Lung microvascular endothelial cell (primary cell): ENCODE measurements at places on chromosomes 5 and 9. TPM values are rescaled to one million over a fixed set of nuclear protein-coding genes. Genes with fewer than 3 reads are reported as not detected.

DNA sequence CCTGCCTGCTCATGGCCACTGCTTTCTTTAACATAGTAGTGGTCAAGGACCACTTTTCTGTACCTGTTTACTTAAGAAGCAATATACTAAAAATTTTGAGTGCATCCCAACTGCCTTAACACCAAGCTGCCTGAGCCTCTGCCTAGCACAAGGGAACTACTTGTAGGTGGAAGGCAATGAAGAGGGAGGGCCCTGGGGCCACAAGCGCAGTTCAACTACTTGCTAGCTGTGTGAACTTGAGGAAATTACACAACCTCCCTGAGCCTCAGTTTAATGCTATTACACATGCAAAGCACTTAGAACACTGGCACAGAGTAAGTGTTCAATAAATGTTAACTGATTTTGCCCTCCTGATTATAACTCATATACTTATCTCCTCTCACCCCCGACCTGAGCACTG, 6.3 kb downstream of the ARL15 start:
- DNase-seq, result no peak

- no peak for DNase-seq
These were observed 10.2 kb downstream of the ADRB2 start for GRCh38 chr5:148836272-148837250.

GRCh38 chr5:10741661-10742060, 19.4 kb downstream of the DAP start:
- DNase-seq, result no peak

- DNase-seq, result no peak
These were observed 782.2 kb upstream of the NUDT12 start for GRCh38 chr5:104344809-104345208.

- DNase-seq, result no peak
These were observed 457.4 kb downstream of the CCDC171 start for GRCh38 chr9:16010221-16010620.

DNA sequence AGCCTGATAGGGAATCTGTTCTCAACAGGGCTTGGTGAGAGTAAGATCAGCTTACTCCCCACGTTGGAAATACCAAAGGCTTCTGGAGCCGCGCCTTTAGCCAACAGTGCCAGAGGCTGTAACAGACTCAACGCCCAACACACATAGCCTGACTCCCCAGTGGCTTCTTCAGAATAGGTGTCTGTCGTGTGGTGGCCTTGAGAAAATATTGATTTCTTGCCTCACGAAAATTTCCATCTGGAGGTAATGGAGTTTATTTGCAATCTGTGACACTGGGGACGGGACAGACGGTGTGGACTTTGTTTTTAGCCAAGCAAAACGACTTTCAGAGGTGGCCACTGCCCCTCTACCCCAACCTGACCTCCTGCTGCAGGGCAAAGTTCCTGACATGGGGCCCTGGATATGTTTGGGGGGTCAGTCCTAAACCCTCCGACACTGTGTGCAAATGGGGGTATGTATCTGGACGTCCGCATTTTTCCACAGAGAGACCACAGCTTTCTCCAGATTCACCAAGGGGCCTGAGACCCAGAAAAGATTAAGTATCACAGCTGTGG, 189.3 kb downstream of the CDK5RAP2 start:
- DNase-seq, result no peak

DNA sequence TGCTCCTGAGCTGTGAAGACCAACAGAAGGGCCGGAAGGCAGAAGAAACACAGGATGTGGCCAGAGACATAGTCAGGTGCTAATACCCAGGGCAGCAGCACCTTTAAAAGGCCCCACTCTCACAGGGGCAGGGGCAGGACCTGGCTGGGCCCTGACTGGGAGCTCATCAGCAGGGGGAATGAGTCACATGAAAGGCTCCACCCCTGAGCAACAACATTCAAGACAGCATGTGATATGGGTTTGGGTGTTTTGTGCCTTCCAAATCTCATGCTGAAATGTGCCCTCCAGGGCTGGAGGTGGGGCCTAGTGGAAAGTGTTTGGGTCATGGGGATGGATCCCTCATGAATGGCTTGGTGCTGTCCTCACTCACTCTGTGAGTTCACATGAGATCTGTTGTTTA, 181.7 kb downstream of the ERCC6L2 start:
- DNase-seq, result no peak

GRCh38 chr5:139708434-139708861, 60.3 kb downstream of the CXXC5 start:
- no peak for DNase-seq

DNA sequence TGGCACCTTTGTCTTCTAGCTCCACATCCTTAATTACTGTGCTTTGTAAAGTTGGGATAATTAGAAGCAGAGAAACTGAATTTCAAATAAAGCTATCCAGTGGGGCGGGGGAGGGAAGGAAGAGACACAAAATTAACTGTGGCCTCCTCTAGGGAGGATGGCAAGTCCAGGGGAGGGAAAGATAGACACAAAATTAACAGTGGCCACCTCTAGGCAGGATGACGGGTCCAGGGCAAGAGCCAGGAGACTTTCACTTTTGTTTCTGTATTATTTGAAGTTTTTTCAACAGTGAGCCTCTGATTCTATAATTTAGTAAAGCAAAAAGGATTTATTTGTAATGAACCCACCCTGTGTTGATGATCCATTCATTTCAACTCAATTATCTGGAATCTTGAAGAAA, 335.9 kb downstream of the MSX2 start:
- DNase-seq, result no peak

- no peak for DNase-seq
These were observed 245.3 kb upstream of the RASA1 start for GRCh38 chr5:87022415-87022814.

DNA sequence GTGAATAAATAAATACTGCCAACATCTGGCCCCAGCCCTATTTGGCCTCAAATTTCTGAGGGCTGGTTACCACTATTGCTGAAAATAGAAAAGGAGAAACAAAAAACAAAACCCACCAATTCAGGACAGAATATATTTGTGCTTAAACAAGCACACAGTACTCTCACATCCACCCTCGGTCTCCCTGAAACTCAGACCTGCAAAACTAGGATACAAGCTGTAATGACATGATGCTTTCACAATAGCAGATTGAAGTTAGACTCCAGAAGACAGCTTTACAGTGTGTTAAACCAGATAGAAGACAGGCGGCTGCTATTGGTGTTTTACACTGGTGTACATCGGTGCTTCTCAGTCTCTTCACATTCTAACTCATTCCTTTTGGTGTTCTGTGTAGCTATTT, 214.9 kb upstream of the DMRT1 start:
- DNase-seq, result no peak

DNA sequence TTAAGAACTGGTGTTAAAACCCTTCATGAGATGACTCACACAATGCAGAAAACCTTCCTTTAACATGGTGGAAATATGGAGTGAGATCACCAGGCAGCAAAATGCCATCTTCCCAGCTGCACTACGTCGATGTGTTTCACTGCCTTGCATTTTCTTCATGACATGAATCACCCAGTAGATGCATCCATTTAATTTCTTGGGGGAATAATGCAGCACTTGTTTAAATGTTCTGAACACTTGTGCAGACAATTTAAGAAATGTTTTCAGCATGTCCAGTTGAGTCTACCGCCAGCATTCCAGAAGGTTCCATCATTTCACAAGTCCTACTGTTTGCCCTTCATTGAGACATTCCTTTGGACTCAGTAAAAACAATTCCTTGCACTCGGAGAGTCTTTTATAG, 81.6 kb downstream of the ADAMTS16 start:
- DNase-seq, result no peak

- DNase-seq, result peak; percentile 10
These were observed 18.7 kb downstream of the GIN1 start for GRCh38 chr5:103101079-103101750.

- no peak for DNase-seq
These were observed 152.9 kb downstream of the CDC42SE2 start for GRCh38 chr5:131416729-131417128.

TMEM215 gene
- not detected in 2 replicates for total RNA-seq

SPAG8 gene
- total RNA-seq, result not detected in 2 replicates

SAPCD2 gene
- 1.4 and 5.9 TPM in 2 replicates for total RNA-seq

CTSV gene
- 0.20 and 1.1 TPM in 2 replicates for total RNA-seq

GRCh38 chr9:117028103-117028858, 341.2 kb downstream of the TRIM32 start:
- DNase-seq, result no peak

DNA sequence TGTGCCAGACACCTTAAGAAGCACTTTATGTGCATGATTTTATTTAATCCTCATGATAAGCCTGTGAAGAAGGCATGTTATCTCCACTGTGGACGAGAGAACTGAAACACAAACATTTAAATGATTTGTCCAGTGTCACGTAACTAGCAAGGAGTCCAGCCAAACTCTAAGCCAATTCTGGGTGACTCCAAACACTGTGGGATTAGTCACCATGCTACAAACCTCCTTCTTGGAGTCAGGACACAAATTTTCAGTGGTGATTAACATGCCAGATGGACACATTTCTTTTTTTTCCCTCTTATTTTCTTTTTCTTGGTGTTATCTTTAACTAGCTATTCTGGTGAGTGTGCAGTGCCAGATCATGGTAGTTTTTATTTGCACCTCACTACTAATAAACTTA, 316.8 kb downstream of the NDUFS4 start:
- no peak for DNase-seq

DNA sequence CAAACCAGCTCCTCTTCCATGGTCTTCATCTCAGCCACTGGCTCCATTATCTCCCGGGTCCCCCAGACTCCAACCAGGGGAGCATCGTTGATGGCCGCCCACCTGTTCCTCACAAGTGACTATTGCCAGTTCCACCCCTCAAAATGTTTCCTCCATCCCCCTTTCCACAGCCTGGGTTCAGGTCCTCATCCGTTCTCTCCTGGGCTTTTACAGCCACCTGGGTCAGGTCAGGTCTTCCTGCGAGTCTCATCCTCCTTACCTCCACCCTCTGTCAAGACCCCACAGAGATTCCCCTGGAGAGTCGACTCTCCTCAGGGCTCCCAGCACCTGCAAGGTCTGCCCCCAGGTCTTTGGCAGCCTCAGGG, 133.2 kb downstream of the PAX5 start:
- DNase-seq, result no peak

GRCh38 chr5:142016556-142016955, 3.7 kb upstream of the GNPDA1 start:
- no peak for DNase-seq

DNA sequence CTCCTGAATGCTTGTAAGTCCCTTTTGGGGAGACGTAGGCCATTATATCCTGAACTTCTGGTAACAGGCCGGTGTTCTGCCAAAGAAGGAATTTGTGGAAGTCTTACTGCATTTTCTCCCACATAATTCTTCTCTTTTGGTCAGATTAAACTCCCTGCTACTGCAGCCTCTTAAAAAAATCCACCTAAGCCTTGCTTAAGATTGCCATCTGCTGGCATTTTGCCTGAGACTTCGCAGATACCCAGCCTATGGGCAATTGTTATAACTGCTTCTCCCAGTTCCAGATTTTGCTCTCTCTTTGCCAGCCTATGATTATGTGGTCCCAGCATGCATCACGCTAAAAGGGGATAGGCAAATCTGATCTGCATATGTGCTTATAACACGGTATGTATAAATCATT, 391.6 kb upstream of the CHD1 start:
- no peak for DNase-seq

DNA sequence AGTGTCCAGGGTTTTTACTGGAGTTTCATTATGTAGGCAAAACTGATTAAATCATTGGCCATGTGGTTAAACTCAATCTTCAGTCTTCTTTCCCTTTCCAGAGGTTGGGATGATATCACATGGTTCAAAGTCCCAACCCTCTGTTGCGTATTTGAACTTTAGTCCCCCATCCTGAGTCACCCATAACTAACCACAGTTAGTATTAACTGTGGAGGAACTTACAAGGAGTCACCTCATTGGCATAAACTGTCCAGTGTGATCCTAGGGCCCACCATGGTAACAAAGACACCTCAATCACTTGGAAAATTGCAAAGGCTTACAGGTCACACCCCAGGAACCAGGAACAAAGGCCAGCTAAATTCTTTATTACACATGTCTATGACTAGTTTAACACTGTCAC, 188.5 kb downstream of the COX7C start:
- no peak for DNase-seq

GRCh38 chr9:93309889-93310425, 126.0 kb downstream of the WNK2 start:
- DNase-seq, result no peak

PDLIM4 gene
- total RNA-seq, result 18.3 and 24.6 TPM in 2 replicates

- peak; percentile 68 for DNase-seq
These were observed 45.3 kb downstream of the RAPGEF6 start for GRCh38 chr5:131589510-131590348.

DNA sequence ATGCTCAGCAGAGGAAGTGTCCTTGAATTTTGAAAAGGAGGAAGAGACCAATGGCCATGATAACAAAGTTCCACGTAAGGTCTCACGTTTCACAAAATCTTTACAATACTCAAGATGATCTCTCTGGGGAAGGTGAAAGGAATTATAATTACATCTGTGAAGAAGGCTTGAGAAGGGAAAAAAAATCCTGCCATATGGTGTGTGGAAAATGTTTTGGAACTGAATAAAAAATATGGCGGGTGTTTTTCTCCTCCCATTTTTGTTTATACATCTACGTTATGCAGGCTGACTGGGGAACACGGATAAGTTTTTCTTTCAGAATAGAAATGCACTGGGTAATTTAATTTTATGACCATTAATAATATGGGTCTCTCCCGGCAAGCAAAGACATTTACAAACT, 425.6 kb upstream of the BRINP1 start:
- DNase-seq, result no peak

GRCh38 chr9:76676857-76677256, 87.4 kb upstream of the PCA3 start:
- DNase-seq, result peak; percentile 23

PCDHA12 gene
- under 0.01 TPM in 1 of 2 replicates, not detected in the other for total RNA-seq

DNA sequence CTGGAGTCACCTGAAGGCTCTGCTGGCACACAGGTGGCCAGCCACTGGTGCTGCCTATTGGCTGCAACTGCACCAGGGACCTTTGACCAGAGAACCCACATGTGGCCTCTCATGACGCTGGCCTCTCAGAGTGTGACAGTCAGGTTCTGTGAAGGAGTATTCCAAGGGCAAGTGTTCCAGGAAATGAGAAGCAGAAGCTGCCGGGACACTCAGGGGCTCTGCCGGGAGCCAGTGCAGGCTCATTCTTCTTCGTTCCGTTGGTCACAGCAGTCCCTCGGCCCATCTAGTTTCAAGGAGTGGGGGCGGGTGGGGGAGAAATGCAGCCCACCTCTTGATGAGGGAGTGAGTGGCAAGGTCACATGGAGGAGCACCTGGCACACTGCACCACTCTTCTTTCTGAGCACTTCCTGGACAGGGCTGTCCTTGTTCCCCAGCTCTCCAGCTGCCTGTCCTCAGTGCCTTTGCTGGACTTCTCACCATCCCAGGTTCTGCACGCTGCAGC, 237.5 kb downstream of the GADD45G start:
- DNase-seq, result no peak

DNA sequence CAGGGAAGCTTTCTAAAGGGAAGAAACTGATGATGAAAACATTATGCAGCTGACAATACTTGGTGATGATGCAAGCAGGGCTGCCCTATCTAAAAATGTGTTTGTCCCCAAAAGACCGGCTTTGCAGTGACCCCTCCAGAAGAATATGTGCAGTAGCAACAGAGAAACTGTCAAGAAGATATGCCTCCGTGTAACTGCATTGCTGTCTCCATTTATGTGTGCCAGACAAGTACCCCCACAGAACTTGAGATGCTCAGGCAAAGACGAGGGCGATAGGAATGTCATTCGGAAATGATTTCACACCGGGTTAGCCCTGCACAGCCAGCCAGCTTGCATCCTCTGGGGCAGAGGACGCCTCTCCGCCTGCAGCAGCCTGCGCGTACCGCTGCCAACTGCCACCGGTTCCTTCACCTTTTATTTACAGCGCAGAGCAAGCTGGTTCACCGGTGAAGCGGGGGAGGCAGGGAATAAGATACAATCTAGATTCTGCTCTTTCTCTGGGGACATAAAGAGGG, 2.0 kb downstream of the GABBR2 start:
- DNase-seq, result peak; percentile 54

GRCh38 chr5:124289641-124290311, 456.7 kb downstream of the ZNF608 start:
- peak; percentile 2 for DNase-seq
